ENCODE measurements at places on chromosomes 4 and X.

- no peak for DNase-seq
Measured at GRCh38 chr4:176675810-176676209, 116.9 kb downstream of the VEGFC start.

GRCh38 chrX:153974003-153974725, 1.6 kb downstream of the TMEM187 start:
- DNase-seq = no peak

DNA sequence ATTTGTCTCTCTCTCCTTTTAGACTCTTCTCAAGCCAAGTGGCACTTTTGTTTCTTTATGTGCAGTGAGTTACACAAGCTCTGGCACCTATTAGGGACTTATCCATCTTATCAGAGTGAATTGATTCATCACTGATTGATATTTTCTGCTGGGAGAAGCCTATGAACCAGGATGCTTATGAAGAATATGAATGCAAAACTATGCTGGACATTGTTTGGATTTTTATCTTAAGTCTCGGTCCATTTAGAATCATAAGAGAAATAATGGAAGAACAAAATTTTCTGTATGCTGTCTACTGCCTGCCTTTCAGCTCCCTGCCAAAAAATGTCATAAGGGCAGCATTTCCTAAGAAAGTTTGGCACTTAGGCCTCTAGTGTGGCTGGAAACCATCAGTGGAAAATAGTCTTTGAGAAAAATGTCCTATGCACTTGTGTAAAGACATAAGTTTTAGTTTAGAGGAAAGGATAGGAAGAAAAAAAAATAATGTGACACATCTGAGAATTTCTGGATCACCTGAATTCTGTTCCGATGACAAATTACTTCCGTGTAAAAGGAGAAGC, 365.7 kb upstream of the MAD2L1 start:
- no peak for DNase-seq

DNA sequence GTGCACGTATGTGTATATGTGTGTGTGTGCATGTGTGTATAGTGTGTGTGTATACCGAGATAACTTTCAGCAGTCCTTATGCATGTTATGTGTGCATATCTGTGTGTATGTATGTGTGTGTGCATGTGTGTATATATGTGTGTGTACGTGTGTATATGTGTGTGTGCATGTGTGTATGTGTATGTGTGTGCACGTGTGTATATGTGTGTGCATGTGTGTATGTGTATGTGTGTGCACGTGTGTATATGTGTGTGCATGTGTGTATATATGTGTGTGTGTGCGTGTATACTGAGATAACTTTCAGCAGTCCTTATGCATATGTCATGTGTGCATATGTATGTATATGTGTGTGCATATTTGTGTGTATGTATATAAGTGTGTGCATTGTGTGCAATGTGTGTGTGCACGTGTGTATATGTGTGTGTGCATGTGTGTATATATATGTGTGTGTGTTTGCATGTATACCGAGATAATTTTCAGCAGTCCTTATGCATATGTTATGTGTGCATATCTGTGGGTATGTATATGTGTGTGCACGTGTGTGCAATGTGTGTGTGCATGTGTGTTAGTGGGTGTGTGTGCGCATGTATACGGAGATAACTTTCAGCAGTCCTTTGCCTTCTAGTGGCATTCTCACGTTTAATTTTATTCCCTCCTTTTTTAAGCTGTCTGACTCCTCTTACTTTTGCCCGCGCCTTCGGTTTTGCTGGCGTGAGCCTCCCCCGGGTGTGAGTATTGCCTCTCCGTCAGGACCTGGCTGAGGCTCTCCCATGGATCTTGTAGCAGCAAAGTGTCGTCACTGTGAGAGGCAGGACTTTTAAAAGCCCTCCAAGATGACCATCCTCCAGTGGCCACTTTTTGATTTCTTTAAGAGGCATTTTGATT, 99.6 kb upstream of the SHOX start:
- DNase-seq = no peak

- DNase-seq = no peak
Measured at GRCh38 chr4:121073004-121073435, 685 bp upstream of the NDNF start.

DNA sequence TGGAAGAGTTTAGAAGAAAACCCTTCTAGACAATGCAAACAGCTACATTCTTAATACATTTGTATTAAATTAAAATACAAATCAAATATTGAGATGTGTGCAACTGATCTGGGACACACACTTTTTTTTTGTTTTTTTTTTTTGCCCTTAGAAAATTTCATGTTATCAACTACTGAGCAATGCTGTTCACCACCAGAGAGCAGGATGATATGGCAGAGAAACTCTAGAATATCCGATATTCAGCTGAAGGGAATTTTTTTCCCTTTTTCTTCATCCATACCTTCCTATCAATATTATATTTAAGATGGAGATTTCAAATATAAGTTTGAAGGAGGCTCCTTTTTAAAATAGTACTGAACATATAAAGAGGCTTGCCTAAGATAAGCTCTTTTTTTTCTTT, 1.0 kb downstream of the NDST3 start:
- no peak for DNase-seq

DNA sequence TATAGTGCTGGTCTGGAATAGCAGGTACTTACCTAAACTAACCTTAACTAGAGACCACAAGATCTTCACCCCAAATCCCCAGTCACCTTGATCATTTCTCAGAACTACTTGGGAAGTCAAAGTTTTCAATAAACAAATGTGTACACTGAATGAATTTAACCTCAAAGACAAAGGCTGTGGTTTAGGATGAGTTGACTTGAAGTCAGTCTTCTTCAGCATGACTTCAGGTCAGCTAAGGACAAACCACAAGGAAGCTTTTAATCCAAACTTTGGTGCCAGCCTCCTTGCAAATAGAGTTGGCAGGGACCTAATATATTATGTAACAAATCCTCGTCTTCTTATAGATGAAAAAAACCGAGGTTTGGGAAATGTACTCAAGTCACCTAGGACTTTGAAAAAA, 21.2 kb upstream of the VCX2 start:
- DNase-seq = no peak

- DNase-seq = no peak
Measured at GRCh38 chrX:16664074-16664473, 14.1 kb downstream of the S100G start.

DNA sequence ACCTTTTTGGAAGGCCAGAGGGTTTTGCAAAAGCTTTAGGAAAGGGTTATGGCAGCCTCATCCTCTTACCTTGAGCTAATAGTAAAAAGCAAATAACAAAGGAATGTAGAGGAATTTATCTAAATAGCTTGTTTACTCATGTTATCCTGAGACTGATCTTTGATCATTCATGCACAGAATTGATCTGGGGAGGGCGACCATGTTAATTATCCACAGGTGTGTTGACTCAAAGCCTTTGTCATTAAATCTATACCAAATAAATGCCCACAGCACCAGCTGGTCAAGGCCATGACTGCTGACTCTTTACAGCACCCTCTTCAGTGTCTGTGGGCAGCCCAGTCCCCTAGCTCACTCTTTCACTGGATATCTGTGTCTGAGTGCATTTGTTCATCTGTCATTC, 22.8 kb upstream of the DCLK2 start:
- no peak for DNase-seq

GRCh38 chrX:150257353-150258175, 105.6 kb upstream of the MAMLD1 start:
- no peak for DNase-seq

DNA sequence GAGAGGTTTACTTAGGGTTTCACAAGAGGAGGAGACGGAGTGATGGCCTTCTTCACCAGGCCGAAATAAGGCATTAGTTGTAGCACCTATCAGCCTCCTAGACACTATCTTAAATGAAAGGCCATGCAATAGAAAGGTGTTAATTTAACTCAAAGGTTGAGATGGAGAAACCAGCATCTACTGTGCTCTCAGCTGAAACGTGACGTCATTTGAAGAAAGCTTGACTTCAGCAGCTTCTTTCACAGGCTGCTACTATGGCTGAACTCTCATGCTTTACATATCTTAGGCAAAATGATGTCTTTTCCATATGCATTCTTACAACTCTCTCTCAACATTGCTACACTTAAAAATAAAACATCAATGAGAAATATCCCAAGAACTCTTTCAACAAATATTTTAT, 99.6 kb downstream of the GUCY2F start:
- DNase-seq = no peak

- no peak for DNase-seq
Measured at GRCh38 chr4:29708473-29708872, 1011.7 kb upstream of the PCDH7 start.

- DNase-seq = no peak
Measured at GRCh38 chrX:49748211-49748956, 52.6 kb upstream of the PAGE1 start.

DNA sequence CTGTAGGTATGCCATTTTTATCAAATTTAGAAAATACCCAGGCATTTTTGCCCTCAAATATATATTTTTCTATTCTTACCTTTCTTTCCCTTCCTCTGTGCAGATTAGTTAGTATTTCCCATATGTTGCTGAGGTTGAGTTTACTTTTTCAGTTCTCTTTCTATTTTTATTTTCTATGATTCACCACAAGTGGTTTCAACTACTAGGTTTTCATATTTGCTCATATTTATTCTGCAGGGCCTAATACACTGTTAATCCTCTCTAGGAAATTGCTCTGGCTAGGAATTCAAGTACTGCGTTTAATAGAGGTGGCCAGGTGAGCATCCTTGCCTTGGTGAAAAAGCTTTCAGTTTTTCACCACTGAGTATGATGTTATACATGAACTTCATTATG, 1535.3 kb upstream of the PCDH10 start:
- DNase-seq = no peak

DNA sequence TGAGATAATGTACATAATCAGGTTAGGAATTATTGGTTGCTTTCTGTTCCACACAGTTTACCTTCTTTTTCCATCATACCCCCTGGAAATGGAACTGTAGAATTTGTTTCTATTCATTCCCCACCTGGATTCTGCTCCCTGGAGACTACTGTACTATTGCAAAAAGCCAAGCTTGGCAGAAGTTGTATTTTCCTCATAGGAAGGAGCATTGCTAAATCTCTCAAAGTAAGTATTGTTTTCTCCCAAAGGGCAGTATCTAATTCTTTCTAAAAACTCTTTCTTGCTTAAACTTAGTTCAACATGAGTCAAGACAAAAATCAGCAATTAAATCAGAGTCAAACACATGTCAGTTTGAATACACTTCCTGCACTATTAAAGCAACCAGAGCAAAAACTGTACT, 136.2 kb downstream of the CDS1 start:
- no peak for DNase-seq

GRCh38 chr4:174672276-174672675, 150.0 kb upstream of the HPGD start:
- DNase-seq = no peak

DNA sequence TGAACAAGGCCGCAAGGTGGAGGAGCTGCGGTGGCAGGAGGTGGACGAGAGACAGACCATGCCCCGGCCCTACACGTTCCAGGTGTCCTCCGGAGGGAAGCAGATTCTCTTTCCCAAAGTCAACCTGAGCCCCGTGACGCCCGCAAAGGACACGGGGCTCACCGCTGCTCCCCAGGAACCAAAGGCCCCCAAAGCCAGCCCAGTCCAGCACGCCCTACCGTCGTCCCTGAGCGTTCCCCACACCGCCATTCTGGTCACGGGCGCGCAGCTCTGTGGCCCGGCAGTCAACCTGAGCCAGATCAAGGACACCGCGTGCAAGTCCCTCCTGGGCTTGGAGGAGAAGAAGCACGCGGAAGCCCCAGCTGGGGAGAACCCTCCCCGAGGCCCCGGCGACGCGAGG, 72.2 kb downstream of the AASDH start:
- DNase-seq = no peak

GRCh38 chr4:138916763-138917162, 98.8 kb upstream of the NOCT start:
- DNase-seq = no peak

Measured in ecto neural progenitor cell (in vitro differentiated cells).